ENCODE measurements at places on chromosomes 2 and 18.
A peak's percentile ranks its signal among the peaks of the same experiment; 100 is the strongest.

DNA sequence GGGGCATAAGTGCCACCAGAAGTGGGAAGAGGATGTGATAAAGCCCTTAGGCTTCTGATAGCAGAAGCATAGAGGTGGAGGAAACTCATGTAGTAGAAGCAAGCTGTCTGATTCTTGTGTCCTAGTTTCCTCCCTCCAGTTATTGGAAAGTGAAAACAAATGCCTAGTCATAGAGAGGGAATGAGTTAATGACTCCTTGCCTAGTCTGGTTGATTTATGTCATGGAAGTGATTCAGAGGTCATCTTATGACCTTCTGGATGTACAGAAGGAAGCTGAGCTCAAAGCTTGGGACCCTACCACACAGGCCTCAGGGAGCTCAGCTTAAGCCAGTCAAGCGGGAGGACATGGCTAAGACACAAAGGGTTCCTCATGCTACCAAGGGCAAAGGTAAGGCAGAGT is 232.2 kb downstream of the THSD7B start:
- DNase-seq, result no peak

DNA sequence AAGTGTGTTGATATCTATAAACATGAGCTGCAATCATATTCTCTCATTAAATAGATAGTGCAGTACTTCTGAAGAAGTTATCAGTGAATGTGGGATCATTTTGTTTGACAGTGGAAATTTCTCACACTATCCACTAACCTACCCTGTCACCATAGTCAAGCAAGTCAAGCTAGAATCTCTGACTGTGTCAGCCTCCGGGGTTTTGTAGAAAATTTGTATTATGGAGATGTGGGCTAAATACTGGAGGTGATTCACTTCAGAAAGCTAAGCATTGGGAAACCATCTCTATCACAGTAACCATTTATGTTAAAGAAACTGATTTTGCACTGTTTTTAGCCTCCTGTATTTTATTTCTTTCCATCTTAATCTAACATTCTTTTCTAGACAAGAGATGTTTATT is 126.6 kb upstream of the CREB1 start:
- DNase-seq, result no peak

DNA sequence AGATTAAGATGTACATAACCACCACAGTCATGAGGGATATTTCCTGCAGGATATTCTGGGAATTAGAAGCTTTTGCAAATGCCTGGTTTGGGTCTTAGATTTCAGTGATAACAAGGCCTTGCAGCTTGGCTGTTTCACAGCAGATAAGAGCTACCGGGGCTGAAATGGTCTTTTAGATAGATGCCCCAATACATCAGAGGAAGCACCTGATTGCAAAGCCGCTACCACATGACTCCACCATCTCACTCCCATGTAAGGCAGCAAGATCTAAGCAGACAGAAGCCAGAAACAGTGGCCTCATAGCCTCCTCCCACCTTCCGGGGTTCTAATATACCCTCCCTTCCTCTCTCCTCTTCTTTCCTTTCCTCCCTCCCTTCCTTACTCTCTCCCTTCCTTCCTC is 31.1 kb upstream of the EPG5 start:
- DNase-seq, result no peak

GRCh38 chr2:174794851-174795374 is 30.6 kb upstream of the CHRNA1 start:
- DNase-seq, result no peak

DNA sequence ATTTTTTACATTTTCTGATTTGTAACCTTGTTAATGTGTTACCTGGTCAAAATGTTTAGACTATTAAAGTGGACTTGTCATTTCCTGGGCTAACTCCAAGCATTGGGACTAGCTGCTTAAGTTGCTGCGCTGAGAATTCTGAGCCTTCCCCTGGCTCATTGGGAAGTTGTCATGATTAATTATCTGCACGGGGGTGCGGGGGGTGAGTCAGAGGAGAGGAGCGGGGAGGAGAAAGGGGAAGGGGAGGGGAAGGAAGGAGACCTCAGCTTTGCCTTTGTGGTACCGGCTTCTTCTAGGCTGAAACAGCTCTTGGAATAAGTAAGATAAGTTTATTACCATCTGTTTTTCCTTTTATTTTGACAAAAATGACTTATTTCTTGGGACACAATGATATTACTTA is 52.9 kb upstream of the APCDD1 start:
- no peak for DNase-seq

DNA sequence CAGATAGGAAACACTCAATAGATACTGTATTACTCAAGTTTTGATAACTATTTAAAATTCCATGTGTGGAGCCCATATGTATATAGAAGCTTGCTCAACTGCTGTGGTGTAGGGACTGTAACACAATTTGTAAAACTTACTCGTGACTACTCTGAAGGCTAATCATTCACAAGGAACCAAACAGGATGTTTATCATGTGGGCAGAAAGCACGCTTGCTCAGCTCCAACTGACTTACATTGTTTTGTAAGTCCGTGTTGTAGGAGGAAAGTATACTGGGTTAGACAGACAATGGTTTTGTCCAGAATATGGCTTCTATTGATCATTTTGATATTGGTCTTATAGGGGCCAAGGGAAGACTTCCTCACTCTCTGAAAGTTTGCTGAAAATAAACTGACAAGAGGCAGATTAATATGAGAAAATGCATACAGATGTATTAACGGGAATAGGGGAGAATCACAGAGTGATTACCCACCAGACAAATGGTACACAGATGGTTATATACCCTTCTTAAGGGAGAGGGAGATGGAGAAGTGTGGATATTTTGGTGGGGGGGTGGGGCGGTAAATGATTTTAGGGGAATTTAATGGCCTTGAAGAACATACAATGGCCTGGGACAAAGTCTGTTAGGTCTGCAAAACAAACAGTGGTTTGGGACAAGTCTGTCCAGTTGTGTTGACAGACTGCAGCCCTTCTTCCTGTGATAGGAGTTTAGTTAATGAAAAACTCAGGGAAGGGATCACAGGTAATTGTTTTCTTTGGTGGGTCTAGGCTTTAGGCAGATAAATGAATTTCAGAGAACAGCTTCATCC is 259.3 kb upstream of the SP5 start:
- DNase-seq, result no peak

GRCh38 chr2:241820625-241821384 is 11.8 kb downstream of the NEU4 start:
- peak; percentile 17 for DNase-seq

GRCh38 chr2:242052421-242052820 is 182.9 kb downstream of the RTP5 start:
- no peak for DNase-seq

DNA sequence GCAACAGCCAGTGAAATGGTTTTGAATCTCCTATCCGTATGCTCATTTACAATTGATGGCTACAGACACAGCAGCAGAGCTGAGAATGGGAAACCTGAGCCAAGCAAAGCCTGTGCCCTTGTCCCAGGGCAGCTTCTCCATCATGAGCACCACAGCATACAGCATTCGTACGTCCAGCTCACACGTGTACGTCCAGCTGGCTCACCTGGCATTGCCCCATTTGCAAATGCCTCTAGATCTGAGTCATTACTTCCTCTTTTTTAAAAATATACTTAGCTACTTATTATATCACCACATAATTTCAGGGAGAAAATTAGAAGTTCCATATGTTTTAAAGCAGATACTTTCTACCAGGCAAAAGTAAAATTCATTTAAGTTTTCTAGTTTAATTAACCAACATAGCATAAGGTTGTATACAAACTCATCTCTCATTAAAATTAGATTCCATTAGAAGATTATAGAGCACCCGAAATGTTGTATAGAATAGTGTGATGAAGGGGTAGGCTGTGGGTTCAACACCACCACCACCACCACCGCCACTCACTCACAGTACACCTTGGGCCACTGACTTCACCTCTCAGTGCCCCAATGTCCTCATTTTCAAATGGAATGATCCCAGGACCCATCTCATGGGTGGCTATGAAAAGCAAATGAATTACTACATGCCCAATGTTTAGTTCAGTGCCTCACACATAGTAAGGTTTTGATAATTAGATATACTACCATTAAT is 31.4 kb upstream of the TMEM177 start:
- DNase-seq, result no peak

DNA sequence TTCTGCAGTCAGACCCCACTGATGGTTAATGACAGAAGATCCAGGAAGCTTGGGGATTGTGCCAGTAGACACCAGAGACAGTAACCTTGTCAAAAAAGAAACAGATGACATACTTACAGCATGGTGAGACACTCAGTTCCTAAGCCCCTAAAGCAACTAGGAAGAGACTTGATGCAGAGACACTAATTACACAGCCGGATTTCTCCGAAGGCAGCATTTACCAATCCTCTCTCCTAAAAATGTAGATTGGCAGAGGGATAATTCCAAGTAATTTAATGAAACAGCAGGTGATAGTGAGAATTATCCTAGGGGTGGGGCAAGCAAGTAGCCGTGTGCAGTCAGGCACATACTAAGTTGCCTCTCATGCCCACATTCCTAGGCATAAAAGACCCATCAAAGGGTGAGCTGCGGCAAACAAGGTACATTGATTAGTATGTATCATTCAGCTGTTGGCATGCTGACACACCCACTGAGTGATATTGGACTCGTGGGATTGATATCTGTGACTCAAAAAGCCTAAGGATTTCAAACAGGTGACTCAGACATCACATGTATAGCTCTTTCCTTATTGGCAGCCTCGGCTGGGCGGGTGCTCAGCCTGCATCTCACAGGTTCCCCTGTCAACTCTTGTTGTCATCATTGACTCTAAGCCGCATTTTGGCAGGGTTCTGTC is 296.7 kb upstream of the ATP5MC3 start:
- DNase-seq, result no peak

DNA sequence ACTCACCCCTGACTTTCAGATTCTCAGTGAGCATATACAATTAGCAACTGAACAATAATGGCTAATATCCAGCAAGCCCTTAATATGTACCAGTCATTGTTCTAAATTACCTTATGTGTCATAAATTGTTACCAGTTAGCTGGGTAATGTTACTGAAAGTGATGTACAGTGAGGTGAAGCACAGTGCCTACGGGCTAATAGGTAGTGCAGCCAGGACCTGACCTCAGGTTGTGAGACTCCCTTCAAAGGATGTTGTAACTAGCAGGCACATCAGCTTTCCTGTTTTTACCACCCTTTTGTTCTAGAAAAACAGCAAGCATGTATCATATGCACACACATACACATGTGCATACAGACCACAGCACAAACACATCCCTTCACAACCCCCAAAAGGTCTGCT is 258.3 kb downstream of the PHLPP1 start:
- DNase-seq, result no peak

DNA sequence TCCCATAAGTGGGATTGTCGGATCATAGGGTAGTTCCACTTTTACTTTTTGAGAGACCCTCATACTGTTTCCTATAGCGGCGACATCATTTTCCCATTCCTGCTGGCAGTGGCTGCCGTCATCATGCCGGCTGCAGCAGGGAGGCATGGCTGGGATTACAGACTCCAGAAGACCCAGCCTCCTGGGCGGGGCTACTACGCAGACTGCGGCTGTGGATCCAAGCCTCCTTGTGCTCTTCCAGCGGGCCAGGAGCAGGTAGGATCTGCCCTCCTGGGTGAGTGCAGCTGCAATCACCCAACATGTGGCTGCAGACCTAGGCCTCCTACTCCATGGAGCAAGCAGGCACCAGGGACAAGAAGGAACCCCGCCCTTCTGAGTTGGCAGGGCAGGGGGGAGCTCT is 359.2 kb downstream of the GALR1 start:
- no peak for DNase-seq

GRCh38 chr18:74609535-74609934 is 11.9 kb downstream of the ZNF407 start:
- no peak for DNase-seq

- no peak for DNase-seq
These were observed 16.1 kb upstream of the ALLC start for GRCh38 chr2:3641841-3642421.

DNA sequence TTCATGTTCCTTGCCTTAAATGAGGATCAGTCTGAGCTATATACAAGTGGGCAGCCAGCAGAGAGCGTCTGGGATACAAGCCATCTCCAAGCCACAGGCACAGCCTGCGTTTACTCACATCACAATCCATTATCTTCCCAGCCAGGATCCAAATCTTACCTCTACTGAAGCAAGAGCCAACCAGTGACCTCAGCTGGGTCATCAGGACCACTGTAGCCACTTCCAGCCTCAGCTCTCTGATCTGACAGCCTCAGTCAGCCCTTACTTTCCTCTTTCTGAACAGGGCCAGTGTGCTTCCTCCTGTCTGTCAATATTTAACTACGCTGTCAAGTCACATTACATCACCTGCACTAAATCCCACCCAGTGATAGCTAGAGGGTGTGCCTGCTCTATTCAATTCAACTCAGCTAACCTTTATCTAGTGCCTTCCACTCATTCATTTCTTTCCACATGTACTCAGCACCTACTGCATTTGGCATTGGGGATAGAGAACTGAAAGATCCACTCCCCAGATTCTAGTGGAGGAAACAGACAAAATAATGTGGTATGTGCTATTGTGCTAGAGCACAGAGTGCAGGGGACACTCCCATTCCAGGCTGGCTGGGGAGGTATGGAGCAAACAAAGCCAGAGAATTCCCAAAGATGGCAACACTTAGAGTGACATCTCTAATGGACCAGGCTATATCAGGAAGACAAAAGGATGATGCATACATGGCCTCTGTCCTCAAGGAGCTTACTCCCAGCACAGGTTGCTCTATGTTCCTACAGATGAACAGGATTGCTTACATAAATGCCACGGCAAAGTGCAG is 146.5 kb downstream of the NCKAP5 start:
- DNase-seq, result no peak

DNA sequence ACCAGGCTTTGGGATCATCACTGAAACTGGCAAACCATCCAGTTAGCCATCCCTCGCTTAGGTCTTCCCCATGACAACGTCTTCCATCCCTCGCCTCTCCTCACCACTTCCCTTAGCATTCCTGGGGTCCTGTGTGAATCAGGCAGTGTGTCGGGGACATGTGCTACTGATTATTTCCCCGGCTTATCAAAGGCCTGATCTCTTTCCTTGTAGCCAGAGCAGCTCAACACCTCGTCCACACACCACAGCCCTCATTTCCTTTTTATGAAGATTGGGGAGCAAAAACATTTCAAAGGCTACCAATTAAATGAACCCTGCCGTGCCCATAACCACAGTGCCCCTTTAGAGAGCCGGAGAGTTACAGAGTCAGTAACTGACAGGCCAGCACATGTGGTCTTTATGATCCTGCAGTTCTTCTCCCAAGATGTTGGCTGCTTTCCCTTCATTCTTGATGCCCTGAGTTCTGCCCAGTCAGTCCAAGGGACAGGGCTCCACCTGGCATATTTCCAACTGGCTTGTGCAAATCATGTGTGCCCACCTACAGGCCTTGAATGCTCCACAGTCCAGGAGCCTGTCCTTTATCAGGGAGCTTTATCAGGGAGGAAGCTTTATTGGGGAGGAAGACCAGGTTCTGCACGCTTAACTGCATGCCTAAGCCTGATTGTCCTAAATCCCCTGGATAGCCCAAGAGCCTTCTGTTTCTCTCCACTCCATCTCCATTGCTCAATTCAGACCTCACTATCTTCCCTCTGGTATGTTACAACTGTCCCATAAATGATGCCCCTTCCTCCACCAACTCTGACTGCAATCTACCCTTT is 343.1 kb downstream of the CYRIA start:
- no peak for DNase-seq
